Mesenchymal stem cell (in vitro differentiated cells and primary cell): ENCODE measurements at places on chromosomes 6 and 20.

DNA sequence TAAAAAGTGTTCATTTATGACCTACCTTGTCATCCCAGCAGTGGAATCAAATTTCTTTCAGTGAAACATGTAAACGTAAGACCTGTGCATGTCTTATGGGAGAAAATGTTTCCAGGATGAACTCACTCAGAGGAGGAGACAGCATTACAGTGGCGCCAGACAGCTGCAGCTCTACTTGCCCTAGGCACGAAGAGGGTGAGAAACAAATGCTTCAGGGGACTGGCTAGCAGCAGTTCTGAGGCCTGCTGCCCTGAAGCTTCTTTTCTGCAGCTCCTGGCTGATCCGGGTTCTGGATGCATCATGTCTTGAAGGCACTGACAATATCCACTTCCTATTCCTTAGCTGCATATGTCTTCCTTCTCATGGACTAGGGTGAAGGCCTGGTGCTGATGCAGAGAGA, 120.2 kb downstream of the QRSL1 start:
- peak; percentile 6 for DNase-seq

GRCh38 chr6:44481760-44482159, 94.3 kb downstream of the CDC5L start:
- DNase-seq, result no peak

DNA sequence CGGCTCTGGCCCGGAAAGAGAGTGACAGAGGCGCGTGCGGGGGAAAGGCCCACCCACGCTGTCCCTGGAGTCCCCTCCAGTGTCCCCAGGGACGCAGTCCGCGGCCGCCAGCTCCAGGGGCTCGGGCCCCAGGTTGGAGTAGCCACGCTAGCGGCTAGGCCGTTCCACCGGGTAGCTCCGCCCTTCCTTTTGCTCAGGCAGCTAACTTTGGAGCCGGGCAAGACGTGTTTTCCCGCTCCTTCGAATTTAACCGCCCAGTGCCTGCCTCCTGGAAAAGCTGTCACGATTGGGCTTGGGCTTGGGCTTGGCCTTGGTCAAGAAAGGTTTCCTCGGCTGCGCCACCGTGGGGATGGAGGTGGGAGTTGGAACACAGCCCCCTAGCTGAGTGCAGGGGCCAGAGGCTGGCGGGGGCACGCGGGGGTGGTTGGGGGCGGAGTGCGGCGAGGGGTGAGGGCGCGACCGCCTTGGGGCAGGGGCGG, 4.7 kb downstream of the LINC00237 start:
- no peak for DNase-seq

DNA sequence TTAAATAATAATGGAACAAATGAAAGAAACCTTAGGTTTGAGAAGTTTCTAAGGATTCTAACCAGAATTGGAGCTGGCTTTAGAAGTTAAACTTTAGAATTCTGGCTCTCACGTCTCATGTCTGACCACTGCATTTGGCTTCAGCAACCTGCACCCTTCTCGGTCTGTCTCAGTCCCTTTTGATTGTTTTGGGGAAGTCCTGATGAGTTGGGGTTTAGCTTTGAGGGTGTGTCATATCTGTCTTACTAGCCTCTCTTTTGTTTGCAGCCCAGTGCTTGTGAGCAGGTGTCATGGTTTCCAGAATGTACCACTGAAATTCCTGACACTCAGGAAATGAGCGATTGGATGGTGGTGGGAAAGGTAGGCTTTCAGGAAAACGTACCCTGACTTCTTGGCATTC, 17.0 kb downstream of the CMTR1 start:
- no peak for DNase-seq

DNA sequence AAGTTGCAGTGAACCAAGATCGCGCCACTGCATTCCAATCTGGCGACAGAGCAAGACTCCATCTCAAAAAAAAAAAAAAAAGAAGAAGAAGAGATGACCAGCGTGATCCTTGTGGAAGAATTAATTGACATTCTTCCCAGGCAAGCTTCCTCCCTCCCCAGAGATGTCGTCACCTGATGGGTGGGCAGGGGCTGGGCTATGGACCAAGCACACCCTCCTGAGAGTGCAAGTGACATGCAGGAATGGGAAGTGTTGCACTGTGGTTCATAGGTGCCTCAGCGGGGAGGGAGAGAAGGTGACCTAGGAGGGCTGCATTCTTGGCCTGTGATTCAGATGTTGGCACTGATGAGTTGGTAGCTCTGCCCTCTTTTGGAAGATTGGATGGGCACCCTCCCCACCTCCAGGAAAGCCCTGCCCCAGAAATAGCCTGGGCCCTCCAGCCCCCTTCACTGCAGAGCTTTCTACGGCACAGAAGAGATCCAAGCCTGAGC, 37.8 kb downstream of the TAF8 start:
- peak; percentile 50 for DNase-seq

- DNase-seq, result peak; percentile 84
These were observed 170.6 kb downstream of the LY86 start for GRCh38 chr6:6758915-6759654.

GRCh38 chr6:11414176-11414963, 123.2 kb upstream of the TMEM170B start:
- no peak for DNase-seq

DNA sequence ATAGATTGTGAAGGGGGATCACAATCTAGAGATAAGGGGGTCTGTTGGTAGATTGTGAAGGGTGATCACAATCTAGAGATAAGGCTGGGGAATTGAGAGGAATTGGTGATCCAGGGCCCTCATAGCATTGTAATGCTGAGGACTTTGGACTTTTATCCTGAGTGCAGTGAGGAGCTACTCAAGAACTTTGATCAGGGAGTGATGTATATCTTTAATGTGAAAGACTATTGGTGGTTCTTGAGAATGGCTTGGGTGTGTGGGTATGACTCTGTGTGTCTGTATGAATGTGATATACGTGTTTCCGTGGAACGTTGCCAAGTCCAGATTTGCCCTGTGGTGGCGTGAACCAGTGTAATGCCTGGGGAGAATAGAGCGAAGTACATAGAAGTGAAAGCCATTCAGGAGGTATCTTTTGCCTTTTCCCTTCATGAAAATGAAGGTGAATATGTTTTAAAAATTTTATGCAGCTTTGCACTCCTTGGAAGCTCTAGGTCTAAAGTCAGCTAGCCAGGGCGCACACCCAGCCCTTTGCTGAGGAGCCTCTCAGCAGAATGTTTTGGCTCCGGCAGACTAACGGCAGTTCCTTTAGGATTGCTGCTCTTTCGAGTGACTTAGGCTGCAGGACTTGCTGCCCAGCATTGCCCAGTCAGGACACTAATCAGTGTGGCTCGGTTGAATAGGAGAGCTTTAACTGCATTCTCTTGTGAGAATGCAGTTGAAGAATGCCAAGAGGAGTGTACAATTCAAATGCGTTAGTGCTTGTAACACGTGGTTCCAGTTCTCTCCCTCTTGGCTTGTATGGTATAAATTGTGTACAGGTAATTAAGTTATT, 3.5 kb downstream of the ZFAND3 start:
- DNase-seq, result peak; percentile 22

GRCh38 chr6:106910999-106911949, 63.3 kb downstream of the CD24 start:
- no peak for DNase-seq

DNA sequence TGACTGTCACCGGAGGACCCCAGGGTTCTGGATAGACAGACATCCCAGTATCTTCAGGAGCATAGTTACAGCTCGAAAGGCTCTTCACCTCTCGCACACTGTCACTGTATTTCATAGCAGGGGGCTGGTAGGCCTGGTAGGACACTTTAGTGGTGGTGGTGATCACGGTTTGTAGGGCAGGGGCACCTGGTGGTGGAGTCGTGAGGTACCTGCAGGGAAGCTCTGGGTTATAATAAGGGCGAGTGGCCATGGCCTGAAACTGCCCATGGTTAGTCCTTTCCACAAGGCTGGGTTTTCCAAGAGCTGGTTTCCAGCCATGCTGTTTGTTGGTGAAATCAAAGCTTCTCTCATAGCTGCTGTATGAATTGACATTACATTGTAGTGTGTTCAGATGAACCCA, 7.6 kb downstream of the GCM2 start:
- DNase-seq, result no peak

- no peak for DNase-seq
These were observed 19.8 kb upstream of the POLR1H start for GRCh38 chr6:30041221-30041620.

GRCh38 chr6:8329562-8329961, 105.8 kb downstream of the SLC35B3 start:
- no peak for DNase-seq

GRCh38 chr6:75052491-75052890, 153.4 kb downstream of the COL12A1 start:
- no peak for DNase-seq

DNA sequence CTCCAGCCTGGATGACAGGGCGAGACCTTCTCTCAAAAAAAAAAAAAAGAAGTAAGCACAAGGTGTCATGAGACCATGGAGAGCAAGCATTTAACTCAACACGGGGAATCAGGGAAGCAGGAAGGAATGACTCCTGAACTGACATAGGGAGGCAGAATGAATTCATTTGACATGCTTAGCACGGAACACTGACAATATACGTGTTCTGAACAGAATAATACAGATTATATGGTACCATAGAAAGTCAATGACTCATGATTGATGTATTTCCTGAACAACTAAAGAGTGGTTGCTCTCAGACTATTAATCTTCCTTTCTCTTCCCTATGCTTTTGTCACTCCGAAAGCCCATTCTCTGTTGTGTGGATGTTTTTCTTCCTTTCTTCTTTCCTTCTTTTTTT, 20.7 kb upstream of the ASIP start:
- DNase-seq, result peak; percentile 64

GRCh38 chr6:99933129-99933528, 60.9 kb downstream of the MCHR2 start:
- DNase-seq, result peak; percentile 28

GRCh38 chr6:33312361-33313104, 1.3 kb downstream of the TAPBP start:
- DNase-seq, result peak; percentile 84

GRCh38 chr6:120854583-120854982, 479.7 kb downstream of the TBC1D32 start:
- no peak for DNase-seq

GRCh38 chr6:149094156-149094555, 223.4 kb upstream of the TAB2 start:
- peak; percentile 24 for DNase-seq

- DNase-seq, result no peak
These were observed 146.6 kb upstream of the LAMP5 start for GRCh38 chr20:9367746-9368145.

- DNase-seq, result no peak
These were observed 851.3 kb downstream of the TFAP2A start for GRCh38 chr6:9563568-9563967.

DNA sequence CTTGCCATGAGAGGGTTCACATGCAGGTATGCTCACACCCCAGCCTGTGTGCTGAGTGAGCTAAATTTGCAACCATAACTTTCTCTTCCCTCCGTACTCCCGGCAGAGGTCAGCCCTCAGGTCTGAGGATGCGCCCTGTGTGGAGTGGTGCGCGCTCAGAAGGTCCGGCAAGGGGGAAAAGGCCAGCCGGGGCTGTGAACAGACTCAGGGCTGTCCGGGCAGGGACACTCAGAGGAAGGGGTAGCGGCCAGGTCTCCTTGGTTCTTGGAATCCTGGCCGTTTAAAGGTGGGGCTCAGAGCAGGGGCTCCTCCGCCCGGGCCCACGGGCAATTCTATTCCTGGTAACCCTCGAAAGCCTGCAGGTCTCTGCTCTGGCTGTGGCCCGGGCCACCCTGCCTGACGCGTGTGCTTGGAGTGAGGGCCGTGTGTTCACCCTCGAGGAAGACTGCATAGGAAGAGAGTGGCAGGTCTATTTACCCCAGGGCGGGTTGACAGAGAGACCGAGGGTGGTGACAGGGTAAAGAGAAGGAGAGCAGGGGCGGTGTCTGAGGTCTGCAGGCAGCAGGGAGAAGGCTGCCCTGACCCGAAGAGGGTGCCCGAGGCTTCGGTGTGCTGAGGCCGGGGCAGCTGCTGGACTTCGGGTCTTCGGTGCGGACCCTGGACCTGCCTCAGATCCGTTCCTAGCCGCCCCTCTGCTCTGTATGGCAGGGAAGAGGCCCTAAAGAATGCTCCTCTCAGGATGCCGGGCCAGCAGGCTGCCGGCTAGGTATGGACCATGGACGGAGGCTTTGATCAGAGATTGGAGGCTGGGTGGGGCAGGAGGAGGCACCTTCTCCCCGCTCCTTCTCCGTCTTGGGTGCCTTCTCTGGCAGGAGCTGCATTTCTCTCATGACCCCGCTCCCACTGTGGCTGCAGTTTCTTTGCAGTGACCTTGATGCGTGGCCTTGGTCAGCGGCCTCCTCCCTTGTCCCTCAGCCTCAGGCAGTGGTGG, 131.1 kb upstream of the ARMC2 start:
- DNase-seq, result no peak

DNA sequence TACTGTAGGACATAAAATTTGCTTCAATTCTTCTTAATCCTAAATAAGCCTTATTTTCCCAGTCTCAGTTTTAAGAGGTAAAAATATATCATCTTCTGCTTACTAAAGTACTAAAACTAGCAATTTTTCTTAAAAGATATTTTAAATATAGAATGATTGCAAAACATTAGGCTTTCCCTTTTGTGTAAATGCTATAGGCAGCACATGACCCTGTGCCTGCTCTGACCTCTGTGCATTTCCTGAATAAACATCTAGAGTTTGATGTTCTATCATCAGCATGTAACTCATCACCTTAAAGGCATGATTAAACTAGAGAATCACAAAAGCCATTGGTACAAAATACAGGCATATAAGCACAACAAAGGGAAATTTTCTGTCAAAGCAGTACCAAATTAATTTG, 422.7 kb downstream of the TFAP2B start:
- DNase-seq, result no peak

- DNase-seq, result no peak
These were observed 2.8 kb downstream of the HMGA1 start for GRCh38 chr6:34239500-34239825.

- DNase-seq, result no peak
These were observed 75.1 kb downstream of the MYO6 start for GRCh38 chr6:75824160-75824559.

- no peak for DNase-seq
These were observed 294.6 kb upstream of the POU3F2 start for GRCh38 chr6:98539741-98540140.

- no peak for DNase-seq
These were observed 434.6 kb downstream of the LMBRD1 start for GRCh38 chr6:69362209-69362608.

DNA sequence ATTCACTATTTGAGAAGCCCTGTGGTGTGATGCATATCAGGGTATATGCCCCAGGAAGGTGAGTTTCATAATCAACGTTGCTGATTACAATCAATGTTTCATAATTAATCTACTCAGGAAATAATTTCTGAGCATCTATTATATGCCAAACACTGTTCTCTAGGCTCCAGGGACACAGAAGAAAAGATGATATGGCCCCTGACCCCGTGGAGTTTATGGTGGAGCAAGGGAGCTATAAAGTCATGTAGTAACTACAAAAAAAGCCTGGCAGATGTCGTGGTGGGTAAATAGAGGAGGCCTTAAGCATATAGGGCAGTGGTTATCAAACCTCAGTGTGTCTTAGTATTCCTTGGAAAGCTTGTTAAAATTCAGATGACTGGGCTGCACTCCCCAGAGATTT, 40.1 kb upstream of the BCAS1 start:
- no peak for DNase-seq

- DNase-seq, result no peak
These were observed 46.2 kb upstream of the RFPL4B start for GRCh38 chr6:112300896-112301295.
